Activated naive CD4-positive, alpha-beta T cell treated with anti-CD3 and anti-CD28 coated beads, Interleukin-2, amount 50 U/mL, for 72 hours (primary cell): ENCODE measurements at places on chromosomes 1 and 21. TPM values are rescaled to one million over a fixed set of nuclear protein-coding genes. Genes with fewer than 3 reads are reported as not detected.

GRCh38 chr1:243250102-243250501 lies 5.0 kb downstream of the CEP170 start:
- no peak for DNase-seq

GRCh38 chr1:234201600-234201999 lies 171.7 kb upstream of the COA6 start:
- no peak for DNase-seq

GRCh38 chr1:98472878-98473277 lies 188.6 kb upstream of the SNX7 start:
- no peak for DNase-seq

GRCh38 chr1:220369511-220369910 lies 97.3 kb upstream of the RAB3GAP2 start:
- DNase-seq: no peak

TIE1 gene
- 0.49 TPM for total RNA-seq

- no peak for DNase-seq
Measured at GRCh38 chr1:202661136-202661845, 49.0 kb downstream of the SYT2 start.

DNA sequence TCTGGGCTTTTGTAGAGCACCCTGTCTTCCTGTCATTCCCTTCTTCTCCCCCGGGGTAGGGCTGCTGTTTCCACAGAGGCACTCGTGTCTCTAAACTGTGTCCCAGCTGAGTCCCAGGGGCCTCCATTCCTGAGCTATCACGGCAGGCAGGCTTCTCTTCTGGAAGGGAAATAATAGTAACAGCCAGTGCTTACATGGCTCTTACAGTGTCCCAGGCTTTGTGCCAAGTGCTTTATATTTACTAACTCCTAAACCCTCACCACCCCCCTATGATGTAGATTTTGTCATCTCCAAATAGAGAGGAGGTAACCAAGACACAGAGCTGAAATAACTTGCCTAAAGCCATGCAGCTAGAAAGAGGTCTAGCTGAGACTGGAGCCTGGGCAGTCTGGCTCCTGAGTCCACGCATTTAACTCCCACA lies 1.4 kb upstream of the CELF3 start:
- DNase-seq: no peak

GRCh38 chr1:87965193-87965592 lies 636.5 kb downstream of the LMO4 start:
- no peak for DNase-seq

OR2L3 gene
- total RNA-seq: not detected

DNA sequence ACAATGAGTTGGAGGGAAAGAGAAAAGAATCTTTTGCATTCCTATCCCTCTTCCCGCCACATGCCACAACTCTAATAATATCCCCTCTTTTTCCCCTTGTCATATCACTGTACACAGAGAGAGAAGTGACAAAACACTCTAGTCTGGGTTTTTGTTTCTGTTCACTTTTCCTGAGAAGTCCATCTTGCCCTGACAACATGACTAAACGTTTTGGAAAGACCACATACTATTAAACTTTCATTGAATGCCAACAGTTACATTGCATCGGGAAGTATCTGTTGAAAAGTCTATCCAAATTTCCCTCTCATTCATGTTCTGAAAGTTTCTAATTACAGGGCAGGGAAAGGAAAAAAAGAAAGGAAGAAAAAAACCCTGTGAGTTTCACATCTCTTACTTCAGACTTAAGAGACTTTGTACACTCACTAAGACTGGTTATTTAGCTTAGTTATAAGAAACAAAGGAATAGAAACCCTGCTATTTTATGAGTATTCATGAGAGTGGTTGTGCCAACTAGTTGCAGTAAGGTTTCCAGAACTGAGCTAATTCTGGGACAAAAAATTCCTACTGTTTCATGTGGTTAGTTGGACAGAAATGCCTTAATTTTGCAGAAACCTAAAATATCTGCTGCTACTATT lies 16.9 kb downstream of the PLA2G4A start:
- DNase-seq: no peak

GRCh38 chr1:234089396-234089795 lies 184.9 kb downstream of the SLC35F3 start:
- no peak for DNase-seq

DNA sequence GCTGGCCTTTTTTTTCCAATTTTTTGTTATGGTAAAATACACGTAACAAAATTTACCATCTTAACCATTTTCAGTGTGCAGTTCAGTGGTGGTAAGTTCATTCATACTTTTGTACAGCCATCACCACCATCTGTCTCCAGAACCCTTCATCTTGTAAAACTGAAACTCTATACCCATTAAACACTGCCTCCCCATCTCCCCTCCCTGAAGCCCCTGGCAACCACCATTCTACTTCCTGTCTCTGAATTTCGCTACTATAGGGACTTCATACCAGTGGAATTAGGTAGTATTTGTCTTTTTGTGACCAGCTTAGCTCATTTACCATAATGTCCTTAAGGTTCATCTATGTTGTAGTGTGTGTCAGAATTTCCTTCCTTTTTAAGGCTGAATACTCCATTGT lies 8.7 kb downstream of the PKNOX1 start:
- no peak for DNase-seq

OR2L13 gene
- not detected for total RNA-seq

GRCh38 chr1:86795316-86795715 lies 90.9 kb downstream of the SH3GLB1 start:
- DNase-seq: no peak

GRCh38 chr1:3518256-3518655 lies 63.8 kb downstream of the ARHGEF16 start:
- DNase-seq: peak; percentile 36

PLXNA2 gene
- 0.39 TPM for total RNA-seq

DNA sequence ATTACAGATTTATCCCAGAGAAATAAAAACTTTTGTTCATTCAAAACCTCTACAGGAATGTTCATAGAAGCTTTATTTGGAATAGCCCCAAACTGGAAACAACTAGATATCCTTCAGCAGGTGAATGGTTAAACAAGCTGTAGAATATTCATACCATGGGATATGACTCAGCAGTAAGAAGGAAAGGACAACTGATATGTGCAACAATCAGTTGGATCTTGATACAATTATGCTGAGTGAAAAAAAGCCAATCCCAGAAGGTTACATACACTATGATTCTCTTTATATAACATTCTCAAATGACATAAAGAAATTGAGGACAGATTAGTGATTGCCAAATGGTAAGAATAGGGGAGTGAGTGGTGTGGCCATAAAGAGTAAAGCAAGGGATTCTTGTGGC lies 376.7 kb downstream of the S1PR1 start:
- no peak for DNase-seq

DNA sequence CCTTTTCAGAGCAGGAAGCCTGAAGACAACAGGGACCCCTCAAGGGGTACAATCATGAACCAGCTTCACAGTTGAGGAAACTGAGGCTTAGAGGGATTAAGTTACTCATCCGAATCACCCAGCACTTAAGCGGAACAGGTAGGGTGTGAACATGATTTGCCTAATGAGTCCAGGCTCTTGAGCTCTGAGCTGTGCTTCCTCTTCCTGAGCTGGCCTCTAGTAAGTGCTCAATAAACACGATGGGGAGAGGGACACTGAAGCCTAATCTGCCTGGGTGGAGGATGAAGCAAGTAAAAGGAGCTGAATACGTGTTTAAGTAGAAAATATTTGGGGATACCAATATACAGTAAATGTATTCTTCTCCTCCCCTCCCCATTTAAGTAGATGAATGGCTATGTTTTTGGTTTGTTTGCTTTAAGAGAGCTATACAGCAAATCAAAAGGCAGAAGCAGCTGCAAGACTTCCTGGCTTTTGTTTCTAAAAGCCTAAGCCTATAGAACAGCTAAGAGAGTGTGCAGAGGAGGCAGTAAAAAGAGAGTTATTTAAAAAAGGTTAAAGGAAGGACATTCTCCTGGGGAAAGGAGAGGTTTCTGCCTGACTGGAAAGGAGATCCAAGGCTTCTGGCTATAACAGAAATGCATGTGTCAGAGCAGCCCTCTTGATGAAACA lies 20.5 kb downstream of the STPG1 start:
- no peak for DNase-seq

DNA sequence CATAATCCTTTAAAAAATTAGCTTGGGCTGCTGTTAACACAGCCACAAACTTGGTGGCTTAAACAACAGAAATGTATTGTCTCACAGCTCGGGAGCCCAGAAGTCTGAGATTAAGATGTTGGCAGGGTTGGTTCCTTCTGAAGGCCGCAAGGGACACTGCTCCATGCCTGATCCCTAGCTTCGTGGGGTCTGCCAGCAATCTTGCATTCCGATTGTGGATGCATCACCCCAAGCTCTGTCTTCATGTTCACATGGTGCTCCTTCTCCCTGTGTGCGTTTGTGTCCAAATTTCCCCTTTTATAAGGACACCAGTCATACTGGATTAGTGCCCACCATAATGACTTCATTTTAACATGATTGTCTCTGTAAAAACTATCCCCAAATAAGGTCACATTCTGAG lies 5.0 kb upstream of the HHIPL2 start:
- DNase-seq: no peak
